BE2C (cell line): ENCODE measurements at places on chromosomes 11 and 22.

DNA sequence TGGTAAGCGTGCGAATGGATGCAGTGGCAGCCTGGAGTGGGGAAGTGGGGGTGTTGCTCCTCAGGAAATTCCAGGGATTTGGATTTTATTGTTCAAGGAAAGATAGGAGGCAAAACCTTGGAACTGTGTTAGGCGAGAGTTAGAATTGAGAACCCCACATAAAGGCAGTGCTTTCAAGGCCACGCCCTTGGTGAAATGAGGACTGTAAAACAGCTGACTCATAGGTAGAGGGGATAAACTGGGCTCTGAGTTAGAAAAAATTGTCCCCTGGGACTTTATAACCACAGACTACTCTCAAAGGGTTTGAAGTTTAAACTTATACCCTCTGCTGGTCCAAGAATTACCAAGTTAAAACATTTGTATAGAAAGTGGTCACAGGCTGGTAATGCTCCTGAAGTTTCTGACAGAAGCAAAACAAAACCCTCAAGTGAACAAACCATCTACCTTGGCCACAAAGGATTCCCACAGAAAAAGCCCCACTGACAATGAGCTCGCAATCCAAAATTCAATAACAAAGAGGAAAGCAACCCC, 250.3 kb upstream of the TBCEL start:
- no peak for DNase-seq

GRCh38 chr11:3886985-3887384, 31.5 kb downstream of the STIM1 start:
- no peak for DNase-seq

GRCh38 chr22:19986011-19986409, 30.6 kb downstream of the ARVCF start:
- DNase-seq = no peak

GRCh38 chr22:31802575-31802974, 48.8 kb downstream of the DEPDC5 start:
- no peak for DNase-seq

DNA sequence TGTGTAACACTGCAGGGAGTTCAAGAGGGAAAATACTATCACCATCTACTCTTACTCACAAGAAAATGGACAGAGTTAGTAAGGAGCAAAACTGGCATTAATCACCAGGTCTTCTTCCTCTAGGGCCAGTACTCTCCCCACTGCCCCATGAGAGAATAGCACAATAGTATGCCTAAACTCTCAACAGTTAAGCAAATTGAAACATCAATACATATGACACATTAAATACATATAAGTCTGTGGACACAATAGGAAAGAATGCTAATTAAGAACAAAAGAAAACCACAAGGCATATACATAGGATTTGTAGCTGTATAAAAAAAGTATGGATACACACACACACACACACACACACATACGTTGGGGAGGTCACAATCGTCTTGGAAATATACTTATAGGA, 197.9 kb upstream of the BDNF start:
- no peak for DNase-seq

GRCh38 chr22:41021613-41022454, 70.6 kb upstream of the EP300 start:
- DNase-seq = peak; percentile 70

GRCh38 chr11:30984827-30985226, 384.7 kb downstream of the DCDC1 start:
- no peak for DNase-seq

DNA sequence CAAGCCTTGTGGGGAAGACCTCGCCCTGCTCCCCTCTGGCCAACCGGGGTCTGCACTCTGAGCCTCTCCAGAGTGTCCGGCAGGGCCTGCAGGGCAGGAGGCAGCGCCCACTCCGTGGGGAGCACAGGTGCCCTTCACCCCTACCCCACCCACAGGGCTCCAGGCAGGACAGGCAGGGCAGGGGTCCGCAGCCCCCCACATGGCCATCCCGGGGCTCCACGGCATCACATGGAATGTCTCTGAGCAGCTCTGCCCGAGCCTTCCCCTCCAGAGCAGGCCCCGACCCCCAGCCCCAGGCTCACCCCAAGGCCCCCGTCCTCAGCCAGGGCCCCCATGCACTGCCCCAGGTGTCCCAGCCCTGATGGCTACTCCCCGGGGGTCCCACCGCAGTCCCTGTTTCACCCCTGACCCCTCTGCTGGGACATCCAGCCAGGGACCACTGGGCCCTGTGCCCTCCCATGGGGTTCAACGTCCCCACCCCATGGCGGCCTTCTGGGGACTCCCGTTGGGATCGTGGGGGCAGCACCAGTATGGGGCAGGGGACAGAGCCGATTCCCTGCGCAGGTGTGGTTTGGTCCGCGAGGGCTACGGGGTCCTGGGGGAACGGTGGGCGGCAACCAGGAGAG, 77.7 kb downstream of the BRD1 start:
- no peak for DNase-seq
